ENCODE measurements at places on chromosomes 11 and 22.

DNA sequence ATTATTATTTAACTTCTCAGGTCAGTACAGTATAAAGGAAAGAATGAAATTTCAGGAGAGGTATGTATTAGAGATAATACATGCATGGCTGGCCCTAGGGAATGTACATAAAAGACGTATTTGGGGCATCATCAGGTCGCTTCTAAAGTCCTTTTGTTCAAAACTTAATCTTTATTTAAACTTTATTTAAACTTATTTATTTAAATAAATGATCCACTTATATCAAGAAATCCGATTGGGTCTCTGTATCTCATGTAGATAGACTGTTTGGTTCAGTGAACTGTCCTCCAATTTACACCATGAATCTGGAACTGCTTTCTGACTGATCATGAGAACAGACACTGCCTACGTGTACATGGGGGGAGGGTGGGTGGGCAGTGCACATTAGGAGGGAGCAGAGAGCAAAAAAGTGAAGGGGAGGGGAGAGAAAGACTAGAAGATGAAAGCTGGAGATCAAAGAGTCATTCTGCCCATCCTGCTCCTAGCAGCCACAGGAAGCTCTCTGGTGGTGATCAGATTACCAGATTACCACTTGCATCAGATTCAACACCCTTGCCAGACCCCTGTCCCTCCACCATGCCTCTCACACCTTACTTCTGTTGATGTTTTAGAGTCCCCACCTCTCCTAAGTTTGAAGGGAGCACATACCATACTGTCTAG lies 92.1 kb upstream of the MTMR2 start:
- DNase-seq, result no peak

- DNase-seq, result no peak
Measured at GRCh38 chr11:965206-965775, 39.6 kb downstream of the AP2A2 start.

GRCh38 chr22:26589367-26589844 lies 526 bp downstream of the TPST2 start:
- no peak for DNase-seq

DNA sequence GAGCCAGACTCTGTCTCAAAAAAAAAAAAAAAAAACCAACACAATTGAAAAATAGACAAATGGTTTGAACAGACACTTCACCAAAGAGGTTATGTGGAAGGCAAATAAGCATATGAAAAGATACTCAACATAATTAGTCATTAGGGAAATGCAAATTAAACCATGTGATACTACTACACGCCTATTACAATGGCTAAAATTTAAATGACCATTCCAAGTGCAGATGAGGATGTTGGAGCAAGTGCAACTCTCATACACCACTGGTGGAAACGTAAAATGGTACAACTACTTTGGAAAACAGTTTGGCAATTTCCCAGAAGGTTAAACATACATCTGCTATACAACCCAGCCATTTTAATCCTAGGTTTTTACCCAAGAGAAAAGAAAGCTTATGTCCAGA lies 24.3 kb downstream of the EIF4ENIF1 start:
- no peak for DNase-seq

DNA sequence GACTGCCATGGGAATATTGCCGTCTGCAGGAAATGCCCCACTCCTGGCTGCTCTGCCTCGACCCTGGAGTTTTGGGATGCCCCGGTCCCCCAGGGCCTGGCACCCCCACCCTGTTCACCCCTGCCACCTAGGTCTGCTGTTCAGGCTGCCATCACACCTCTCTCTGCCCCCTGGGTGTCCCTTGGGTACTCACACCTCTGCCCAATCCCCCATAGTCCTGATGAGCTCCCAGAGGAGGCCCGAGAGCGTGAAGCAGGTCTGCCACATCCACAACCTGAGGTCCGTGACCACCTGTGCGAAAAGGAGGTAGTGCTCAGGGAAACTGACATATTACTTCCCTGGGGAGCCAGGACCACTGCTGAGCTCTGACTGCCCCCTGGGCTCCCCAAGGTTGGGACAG lies 20.2 kb upstream of the DRICH1 start:
- DNase-seq, result no peak

DNA sequence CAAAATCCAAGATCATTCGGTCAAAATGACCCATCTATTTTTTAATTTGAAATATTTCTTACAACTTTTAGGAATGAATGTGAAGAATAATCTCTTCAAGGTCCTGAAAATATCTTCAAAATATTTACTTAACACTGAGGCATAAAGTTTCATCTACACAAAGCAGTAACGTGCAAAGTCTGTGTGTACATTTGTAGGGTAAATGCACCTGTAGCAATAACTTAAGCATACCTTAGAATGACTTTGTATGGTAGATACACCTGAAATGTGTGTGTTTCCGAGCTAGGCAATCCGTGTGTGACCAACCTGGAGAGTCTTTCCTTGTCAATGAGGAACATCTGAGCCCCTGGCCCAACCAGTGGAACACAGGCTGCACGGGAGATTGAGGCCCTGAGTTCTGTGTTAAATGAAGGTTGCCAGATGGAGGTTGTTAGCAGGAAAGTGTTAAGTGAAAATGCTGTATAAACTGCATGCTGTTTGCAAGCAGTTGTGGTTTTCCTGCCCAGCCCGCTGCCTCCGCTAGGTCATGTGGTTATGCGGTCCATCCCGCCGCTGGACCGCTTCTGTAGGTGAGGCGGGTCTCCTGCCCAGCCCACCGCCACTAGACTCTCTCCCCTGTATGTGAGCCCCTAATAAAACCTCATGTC lies 7.6 kb upstream of the CTR9 start:
- DNase-seq, result no peak

DNA sequence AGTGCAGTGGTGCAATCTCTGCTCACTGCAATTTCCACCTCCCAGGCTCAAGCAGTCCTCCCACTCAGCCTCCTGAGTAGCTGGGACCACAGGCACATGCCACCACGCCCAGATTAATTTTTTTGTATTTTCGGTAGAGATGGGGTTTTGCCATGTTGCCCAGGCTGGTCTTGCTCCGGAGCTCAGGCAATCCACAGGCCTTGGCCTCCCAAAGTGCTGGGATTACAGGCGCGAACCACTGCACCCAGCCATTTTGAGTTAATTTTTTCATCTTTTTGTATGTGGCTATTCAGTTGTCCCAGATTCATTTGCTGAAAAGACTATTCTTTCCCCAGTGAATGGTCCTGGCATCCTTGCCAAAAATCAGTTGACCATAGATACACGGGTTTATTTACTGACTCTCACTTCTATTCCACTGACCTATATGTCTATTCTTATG lies 63.6 kb downstream of the MAPK1 start:
- DNase-seq, result no peak

DNA sequence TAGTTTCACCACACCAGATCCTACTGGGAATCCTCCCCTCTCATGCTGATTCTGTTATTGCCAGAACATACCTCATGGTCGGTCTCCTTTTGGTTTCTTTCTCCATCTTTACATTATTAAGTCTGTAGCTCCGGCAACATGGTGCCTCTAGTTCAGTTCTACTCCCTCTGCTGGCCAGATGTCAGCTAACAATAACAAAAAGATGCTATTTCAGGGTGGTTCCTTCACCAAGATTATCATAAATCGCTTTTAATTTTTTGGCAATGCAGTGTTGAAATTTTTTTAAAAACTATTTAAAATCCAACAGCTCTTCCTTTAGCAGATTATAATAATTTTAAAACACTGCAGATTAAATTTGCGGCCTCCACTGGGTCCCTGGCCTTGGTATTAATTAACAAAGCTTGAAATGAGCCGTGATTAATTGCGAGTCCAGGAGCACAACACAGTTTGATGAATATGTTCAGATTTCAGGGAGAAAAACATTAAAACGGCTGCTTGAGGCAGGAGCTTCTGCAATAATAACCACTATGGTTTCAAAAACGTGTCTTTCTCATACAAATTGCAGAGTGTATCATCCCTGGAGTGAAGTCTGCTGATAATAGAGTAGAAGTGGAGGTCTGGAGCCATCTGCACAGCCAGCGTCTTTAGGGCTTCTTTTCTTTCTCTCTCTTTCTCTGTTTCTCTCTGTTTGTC lies 492.9 kb upstream of the KIRREL3 start:
- DNase-seq, result no peak

- no peak for DNase-seq
Measured at GRCh38 chr11:100892886-100893285, 205.8 kb downstream of the ARHGAP42 start.

- DNase-seq, result no peak
Measured at GRCh38 chr11:92696076-92696475, 273.4 kb upstream of the MTNR1B start.

- no peak for DNase-seq
Measured at GRCh38 chr11:131640320-131640719, 269.9 kb downstream of the NTM start.

- DNase-seq, result no peak
Measured at GRCh38 chr11:88249706-88250105, 74.5 kb upstream of the RAB38 start.

DNA sequence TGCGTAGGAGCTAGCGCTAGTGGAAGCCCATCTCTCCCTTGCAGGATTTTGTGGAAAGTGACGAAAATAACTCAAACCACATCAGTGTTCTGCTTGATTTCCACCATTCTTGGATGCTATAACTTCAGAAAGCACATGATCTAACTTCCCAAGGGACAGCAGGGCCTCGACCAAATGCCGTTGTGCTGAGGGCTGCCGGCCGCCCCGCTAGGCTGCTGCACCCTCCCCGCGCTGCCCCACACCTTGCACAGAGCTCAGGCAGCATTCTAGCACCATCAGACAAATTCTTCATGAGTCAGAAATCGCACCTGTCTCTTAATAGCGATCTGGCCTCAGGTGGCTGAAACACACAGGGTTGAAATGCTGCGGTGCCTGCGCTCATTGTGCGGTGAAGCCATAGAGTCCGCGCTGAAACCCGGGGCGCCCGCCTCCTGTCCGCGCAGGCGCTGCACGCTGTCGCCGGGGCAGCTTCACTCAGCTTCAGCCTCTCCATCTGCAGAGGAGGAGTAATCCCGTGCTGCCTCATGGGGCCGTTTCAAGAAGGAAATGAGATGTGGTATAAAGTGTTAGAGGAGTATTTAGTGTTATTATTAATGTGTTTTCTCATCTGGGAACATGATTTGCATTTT lies 59.2 kb upstream of the B3GAT1 start:
- no peak for DNase-seq

DNA sequence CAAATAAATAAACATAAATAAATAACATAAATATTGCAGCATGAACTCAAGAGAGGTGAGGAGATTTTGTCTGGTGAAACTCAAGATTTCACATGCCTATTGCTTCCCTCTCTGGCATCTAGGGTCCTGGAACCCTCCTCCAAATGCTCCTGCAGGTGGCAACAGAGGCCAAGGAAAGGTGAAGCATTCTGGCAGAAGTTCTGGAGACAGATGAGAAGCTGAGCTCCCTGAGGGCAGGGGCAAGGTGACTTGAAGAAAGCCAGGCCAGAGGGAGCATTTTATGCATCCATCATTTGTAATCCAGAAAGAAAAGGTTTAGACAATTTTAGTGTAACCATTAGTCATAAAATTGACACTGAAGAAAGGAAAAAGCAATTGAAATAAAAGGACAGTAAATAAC lies 64.9 kb downstream of the ENDOD1 start:
- no peak for DNase-seq

- no peak for DNase-seq
Measured at GRCh38 chr22:36914390-36914752, 943 bp downstream of the CSF2RB start.

Measured in GOT3 (cell line).